ENCODE measurements at places on chromosomes 7 and 10.

DNA sequence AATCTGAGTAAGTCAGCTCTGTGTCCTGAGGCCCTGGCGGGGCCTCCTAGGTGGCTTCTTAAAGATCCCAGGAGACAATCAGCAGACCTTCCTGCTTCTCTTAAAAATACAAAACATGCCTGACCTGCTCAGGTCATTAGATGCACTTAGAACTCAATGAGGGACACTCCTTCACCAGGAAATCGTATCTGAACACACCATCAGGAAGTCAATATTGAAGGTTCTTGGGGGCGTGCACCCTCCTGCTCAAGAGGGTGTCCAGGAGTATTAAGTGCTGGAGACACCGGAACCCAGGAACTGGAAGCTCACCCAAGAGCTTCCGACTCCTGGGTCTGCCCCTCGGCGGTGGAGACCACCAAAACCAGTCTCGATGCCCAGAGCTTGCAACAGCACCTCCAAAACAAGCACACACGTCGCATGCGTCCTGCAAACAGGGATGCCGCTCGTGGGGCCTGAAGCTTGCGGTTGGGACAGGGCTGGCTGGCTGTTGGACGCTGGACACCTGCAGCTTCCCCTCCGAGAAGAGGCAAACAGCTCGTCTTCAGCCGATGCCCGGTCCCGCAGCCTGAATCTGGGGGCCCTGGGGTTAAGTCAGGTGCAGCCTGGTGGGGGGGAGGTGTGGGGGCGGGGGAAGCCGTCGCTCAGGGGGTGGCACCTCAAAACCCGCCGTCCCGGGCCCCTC, 803 bp downstream of the RAPGEF5 start:
- DNase-seq, result no peak

DNA sequence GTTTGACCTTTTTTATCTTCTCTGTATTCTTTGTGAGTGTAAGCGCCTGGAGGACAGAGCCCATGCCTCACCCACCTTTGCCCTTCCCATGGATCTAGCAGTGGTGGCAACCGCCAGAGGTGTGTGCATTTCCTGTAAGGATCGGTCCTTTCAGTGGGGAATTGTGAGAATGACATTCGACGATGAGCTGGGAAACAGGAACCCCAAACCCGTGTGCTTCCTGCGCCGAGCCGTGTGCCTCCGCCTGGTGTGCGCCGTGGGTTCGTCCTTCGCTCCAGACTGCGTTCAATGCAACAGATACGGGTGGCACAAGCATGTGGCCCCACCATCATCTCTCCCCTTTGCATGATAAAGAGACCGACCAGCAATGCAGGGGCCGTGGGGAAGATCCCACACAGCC, 1.7 kb upstream of the DIP2C start:
- no peak for DNase-seq

DNA sequence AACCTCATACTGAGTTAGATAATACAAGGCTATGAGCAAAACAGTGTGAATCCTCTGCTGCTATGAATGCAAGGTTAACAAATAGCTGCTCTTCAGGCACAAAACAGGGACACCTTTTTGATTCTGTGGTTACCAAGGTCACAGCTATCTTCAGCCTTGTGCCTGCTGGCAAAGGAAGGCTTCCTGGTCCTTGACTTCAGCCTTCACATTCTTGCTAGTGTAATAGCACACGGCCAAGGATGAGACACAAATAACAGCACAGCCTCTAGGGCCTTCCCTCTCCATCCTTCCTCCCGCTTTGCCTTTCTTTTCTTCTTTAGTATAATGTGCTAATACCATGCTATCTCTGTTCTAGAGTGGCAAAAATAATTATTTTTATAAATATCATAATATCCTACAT, 130.6 kb upstream of the CAV2 start:
- no peak for DNase-seq

GRCh38 chr7:74372511-74373111, 81.1 kb upstream of the GTF2IRD1 start:
- DNase-seq, result no peak

DNA sequence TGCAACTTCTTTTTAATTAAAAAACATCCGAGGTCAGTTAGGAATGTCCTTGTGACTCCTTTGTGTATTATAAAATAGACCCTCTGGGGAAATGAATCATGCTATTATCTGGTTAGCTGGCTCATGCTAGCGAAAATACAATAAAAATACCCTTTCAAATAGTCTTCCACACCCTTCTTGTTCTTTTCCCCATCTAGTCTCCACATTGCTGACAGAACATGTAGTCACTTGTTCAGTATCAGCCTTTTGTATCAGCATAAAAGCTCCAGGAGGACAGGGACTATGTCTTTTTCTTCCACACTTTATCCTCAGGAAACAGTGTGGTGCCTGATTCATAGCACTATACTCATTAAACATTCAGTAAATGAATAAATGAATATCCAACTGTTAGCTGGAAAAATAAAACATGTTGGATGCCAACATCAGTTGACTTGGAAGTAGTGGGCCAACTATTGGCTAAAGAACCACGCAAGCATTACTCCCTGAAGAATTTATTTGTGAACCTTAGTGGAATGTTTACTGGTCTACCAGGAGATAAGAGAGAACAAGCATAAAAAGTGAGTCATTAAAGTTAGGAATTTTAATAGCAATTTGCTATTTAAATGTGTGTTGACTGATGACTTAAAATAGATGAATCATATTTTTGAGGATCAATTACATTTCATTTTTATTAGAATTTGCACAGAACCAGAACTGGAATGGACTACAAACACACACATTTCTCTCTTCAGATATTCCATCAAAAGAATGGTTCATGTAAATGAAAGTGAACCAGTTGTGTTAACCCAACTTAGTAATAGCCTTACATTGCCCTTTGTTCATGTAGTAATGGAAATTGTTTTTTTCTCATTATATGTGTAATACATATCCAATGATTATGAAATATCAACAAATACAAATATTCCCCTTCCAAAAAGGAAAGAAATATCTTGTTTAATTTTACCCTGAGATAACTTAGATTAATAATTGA, 129.6 kb downstream of the DKK1 start:
- no peak for DNase-seq

- DNase-seq, result no peak
Observed at GRCh38 chr10:2974503-2975207, 92.7 kb upstream of the PFKP start.

- no peak for DNase-seq
Observed at GRCh38 chr7:38171623-38172391, 6.2 kb upstream of the STARD3NL start.

- no peak for DNase-seq
Observed at GRCh38 chr7:40544221-40544723, 409.5 kb downstream of the SUGCT start.

GRCh38 chr7:88233828-88234227, 14.0 kb upstream of the SRI start:
- DNase-seq, result no peak

GRCh38 chr7:115734641-115735040, 295.9 kb downstream of the TFEC start:
- no peak for DNase-seq

DNA sequence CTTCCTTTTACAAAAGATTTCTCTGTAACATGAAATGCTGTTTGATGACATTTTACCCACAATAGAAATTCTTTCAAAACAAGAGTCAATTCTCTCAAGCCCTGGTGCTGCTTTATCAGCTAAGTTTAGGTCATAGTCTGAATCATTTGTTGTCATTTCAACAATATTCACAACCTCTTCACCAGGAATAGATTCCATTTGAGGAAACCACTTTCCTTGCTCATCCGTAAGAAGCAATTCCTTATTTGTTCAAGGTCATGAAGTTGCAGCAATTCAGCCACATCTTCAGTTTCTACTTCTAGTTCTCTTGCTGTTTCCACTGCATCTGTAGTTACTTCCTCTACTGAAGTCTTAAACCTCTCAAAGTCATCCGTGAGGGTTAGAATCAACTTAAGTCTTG, 315.3 kb downstream of the TYW1 start:
- DNase-seq, result no peak

DNA sequence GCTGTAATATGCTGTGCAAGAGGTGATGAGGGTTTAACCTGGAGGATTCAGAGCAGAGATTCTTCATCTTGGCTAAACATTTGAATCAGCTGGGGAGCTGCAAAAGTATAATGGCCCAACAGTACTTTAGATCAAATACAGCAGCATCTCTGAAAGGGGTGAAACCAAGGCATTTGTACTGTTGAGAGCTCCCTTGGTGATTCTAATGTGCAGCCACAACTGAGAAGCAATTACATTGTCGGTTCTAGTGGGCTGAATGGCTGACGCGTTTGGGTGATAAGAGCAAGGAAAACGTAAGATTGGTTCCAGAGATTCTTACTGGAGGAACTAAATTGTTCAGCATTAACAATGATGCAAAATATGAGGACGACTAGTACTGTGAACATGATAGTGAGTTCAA, 269.7 kb downstream of the AGMO start:
- no peak for DNase-seq

- no peak for DNase-seq
Observed at GRCh38 chr10:94680544-94680943, 3.0 kb upstream of the CYP2C18 start.

DNA sequence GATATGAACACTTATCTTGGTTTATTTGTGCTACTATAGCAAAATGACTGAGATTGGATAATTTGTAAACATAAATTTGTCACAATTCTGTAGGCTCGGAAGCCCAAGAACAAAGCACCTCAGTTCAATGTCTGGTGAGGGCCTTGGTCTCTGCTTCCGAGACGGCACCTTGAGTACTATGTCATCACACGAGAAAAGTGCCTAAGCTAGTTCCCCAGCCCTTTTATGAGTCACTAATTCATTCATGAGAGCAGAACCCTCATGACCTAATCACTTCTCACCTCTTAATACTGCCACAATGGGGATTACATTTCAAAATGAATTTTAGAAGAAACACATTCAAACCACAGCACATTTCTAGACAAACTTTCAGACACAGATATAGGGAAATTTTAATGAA, 52.0 kb upstream of the PRSS1 start:
- DNase-seq, result no peak

DNA sequence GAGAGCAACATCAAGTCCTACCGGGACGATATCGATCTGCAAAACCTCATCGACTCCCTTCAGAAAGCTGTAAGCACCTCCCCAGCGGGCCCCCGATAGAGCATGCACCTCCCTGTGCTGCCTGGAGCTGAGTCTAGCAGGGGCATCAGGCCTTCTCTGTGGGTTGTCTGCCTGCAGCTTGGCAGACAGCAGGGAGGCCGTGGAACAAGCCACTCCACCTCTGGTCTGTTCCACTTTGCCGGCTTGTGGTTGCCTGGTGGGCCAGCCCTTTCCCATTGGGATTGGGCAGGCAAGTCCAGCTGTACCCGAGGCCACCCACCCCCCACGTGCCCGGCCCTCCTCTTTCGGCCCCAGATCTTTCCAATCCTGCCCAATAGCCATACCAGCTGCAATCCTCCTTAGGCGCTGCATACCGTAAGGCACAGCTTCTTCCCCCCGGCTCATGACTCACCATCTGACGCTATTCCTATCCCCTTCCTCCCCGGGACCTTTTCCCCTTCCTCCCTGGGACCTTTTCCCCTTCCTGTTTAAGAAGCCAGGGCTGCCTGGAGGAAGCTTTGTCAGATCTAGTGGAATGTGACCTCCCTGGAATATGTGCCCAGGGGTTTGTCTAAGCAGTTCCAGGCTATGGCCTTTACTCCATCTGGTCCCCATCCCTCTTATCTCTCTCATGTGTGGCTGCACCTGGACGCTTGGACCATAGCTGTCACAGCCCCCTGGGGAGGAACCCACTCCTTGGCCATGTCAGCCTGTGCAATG, 28.1 kb upstream of the SH2D4B start:
- DNase-seq, result no peak

DNA sequence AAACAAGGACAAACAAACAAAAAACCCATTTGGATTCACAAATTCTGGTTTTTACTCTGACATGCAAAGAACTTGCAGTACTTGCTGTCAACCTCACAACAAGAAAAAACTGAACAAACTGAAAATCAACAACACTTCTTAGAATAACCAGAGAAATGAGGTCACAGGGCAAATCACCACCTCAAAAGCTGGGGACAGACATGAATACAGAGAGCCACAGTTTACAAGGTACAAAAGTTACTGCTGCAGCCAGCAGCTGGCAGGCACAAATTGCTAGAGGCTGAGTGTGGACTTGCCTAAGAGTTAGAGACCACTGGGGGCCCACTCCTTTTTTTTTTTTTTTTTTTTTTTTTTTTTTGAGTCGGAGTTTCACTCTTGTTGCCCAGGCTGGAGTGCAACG, 15.0 kb upstream of the RNF32 start:
- DNase-seq, result no peak

DNA sequence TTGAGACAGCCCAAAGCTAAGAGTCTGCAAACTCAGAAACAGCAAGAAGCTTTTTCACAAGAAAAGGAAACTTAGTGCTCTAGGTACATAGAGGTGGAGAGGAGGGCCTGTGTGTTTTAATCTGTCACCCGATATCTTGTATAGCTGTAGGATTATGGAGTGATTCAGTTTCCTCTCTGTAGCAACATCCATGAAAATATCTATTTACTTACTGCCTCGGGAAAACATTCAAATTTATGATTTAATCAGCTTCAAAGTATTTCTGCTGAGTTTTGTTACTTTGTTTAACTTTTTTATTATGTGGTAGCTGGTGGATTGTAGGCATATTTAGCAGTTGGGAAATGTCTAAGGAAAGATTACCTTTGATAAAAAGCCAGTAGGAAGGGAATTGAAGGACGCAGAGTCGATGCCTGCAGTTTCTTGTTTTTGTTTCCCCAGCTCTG, 292.0 kb downstream of the CCDC3 start:
- no peak for DNase-seq

DNA sequence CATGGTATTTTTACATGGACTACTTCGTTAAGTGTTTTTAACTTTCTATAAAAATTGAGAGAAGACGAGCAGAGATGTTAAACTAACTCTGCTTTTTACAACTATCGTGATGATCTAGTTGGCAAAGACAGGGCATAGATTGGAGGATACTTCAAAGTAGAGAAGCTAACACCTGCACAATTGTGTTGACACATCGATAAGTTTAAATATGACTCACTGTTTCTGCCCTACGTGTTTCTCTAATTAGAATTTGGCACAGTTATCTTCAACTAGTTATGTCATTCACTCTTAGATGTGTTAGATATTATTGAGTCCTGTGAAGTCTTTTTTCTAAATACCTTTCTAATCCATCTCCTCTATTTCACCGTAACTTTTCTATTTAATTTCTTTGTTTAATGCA, 68.5 kb upstream of the FERD3L start:
- no peak for DNase-seq

GRCh38 chr10:541750-542371, 147.6 kb downstream of the DIP2C start:
- DNase-seq, result no peak

- DNase-seq, result no peak
Observed at GRCh38 chr7:120876922-120877321, 19.0 kb upstream of the TSPAN12 start.

GRCh38 chr7:130950741-130951140, 216.7 kb upstream of the KLF14 start:
- DNase-seq, result no peak

GRCh38 chr10:60980997-60981396, 37.0 kb upstream of the RHOBTB1 start:
- DNase-seq, result no peak

DNA sequence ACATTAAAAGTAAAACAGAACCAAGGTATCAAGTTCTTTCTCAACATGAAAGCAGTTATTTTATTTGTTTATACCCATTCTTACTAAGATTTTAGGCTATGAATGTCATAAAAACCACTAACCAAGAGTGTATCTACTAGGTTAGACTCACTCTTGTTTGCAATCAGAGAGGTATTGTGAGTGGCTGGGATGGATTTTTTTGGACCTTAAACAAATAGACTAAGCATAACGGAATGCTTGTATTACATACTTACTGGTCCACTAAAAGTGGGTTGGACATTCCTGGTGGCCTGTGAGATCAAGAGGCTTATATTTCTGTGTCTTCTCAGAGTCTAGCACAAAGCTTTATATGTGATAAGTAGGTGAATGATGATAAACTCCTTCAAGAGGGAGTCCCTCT, 32.6 kb upstream of the CBLL1 start:
- DNase-seq, result no peak

Data from effector memory CD4-positive, alpha-beta T cell (primary cell).